H9 (cell line): ENCODE measurements at places on chromosomes 5 and 9. TPM values are rescaled to one million over a fixed set of nuclear protein-coding genes. Genes with fewer than 3 reads are reported as not detected.
A peak's percentile ranks its signal among the peaks of the same experiment; 100 is the strongest.

DNA sequence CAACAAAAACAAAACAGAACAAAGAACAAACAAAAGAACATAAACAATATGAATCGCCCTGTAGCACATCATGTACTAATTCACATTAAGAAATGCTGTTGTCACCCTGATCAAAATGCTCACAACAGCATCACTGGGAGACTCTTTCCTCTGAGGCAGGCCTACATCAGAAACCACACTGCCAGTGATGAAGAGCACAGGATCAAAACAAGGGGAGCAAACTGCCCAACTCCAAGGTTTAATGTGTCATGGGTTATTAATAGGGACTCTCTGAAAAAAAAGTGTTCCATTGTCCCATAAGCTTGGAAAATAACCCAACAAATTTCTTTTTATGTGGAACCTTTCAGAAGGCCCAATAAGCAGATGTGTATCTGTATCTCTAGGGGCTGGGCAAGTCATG, 74.2 kb downstream of the PTPN3 start:
- H3K36me3 ChIP-seq, result no peaks in the 10 kb centered on the region
- no peak for DNase-seq
- H3K27me3 ChIP-seq, result no peaks in the 10 kb centered on the region
- no peak overlapping the region for H3K4me3 ChIP-seq
- H3K27ac ChIP-seq, result no peak overlapping the region
- H3K4me1 ChIP-seq, result no peaks in the 10 kb centered on the region

DNA sequence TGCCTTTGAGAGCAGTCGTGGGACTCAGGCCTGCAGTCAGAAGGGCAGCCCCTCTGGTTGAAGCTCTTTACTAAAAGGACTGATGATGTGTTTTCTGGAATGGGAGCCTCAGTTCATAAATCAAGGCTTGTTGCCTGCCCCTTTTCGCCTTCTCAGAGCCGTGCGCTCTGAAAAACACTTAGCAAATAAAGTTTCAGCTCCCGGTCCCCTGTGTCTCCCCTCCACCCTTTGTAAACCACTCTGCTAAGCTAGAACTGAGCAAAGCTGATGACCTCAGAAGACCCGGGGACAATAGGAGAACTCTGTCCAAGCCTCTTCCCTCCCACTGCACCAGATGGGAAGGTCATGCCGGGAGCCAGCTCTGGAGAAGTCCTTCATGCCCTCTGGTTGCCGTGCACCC, 39.3 kb upstream of the ADRA1B start:
- no peaks in the 10 kb centered on the region for H3K4me1 ChIP-seq
- no peak overlapping the region for H3K4me3 ChIP-seq
- H3K27me3 ChIP-seq, result no peaks in the 10 kb centered on the region
- no peak overlapping the region for H3K27ac ChIP-seq
- no peaks in the 10 kb centered on the region for H3K36me3 ChIP-seq

DNA sequence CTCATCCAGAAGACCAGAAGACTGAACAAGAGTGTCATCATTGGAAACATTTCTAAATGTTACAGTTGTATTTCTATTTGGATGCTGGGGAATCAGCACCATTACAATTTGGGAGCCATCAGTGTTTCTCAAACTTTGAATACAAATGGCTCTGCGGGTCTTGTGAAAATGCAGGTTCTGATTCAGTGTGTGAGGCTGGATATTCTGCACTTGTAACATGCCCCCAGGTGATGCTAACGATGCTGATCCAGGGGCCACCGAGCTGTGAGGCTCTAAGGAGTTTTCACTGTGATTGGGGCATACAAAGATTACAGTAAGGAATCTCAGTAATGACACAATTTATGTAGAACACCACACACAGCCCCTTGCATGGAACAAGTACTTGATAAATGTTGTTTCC, 167.7 kb downstream of the ACTL7B start:
- no peaks in the 10 kb centered on the region for H3K27me3 ChIP-seq
- no peak overlapping the region for H3K27ac ChIP-seq
- DNase-seq, result no peak
- no peak overlapping the region for H3K4me3 ChIP-seq
- H3K4me1 ChIP-seq, result no peaks in the 10 kb centered on the region

DNA sequence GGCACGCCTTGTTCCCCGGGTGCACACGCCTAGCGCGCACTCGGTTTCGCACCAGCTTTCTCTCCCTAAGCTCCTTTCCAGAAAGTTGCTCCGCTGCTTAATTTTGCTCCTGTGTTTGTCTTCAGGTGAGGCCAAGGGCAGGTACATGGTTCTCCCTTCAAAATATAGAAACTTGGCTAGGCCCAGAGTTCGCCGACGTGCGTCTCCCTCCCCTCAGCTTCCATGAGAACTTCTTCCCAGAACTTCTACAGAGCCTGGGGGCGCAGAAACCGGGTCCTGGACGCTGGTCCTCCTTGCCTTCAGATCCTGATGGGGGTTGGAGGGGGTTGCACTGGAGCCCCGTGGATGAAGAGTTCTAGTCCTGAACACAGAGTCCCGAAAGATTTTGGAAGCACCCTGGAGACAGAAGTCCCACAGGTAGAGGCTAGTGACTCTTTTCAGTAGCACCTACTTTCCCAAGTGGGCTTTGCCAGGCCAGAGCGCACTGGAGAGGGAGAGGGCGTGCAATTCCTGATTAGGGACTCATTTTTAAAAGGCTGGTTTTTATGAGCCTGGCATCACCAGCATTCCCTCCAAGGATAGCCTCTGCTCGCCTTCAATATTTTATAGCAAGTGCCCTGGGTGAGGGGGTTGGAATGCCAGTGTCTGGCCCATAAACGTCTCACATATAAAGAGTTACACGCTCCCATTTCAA, 128.4 kb downstream of the TMEM174 start:
- H3K4me3 ChIP-seq, result peak overlapping the region; percentile 72
- peaks cover 85% of the 10 kb centered on the region for H3K27me3 ChIP-seq
- H3K36me3 ChIP-seq, result no peaks in the 10 kb centered on the region; the same call in 2 of the 3 replicates
- no peaks in the 10 kb centered on the region for H3K4me1 ChIP-seq

NRARP gene
- 22.8 and 23.8 TPM in 2 replicates for total RNA-seq

LCN9 gene
- total RNA-seq, result 0.52 and 0.72 TPM in 2 replicates

DNA sequence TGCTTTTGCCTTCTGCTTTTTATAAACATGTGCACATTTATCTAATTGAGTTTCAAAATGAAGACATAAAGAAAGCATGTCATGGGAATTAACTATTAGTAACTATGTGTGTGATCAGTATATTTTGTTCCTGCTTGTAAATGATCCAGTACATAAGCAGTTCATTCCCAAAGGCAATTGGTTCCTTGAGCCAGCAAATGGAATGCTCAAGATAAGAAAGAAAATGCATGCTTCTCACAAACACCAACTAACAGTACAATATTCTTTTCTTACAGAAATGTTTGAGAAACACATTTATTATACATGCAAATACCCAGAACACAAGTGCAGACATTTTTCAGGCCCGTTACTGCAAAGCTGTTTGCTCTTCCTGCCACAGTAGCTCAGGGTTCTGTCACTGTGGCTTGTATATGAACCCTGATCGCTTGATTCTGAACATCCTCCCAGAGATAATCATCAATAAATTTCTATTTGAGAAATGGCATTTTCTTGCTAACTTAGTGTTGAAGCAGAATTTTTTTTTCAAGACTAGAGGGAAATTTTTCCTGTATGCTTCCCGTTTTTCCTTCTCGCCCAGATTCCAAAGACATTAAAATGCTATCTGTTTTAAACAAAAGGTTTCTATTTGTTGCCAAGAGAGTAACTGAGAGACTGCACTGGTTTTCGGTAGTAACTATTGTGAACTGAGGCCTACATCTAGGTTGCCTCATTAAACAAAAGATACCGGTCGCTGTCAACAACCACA, 1.9 kb downstream of the GNAQ start:
- H3K4me3 ChIP-seq, result peak overlapping the region; percentile 86
- no peak overlapping the region for H3K27ac ChIP-seq
- no peaks in the 10 kb centered on the region for H3K27me3 ChIP-seq
- no peaks in the 10 kb centered on the region; the same call in 2 of the 3 replicates for H3K36me3 ChIP-seq
- H3K4me1 ChIP-seq, result peaks cover 7% of the 10 kb centered on the region

GRCh38 chr9:127336506-127337352, 60.2 kb upstream of the SLC2A8 start:
- no peak overlapping the region for H3K4me3 ChIP-seq
- H3K27me3 ChIP-seq, result no peaks in the 10 kb centered on the region
- DNase-seq, result no peak
- H3K27ac ChIP-seq, result no peak overlapping the region

DNA sequence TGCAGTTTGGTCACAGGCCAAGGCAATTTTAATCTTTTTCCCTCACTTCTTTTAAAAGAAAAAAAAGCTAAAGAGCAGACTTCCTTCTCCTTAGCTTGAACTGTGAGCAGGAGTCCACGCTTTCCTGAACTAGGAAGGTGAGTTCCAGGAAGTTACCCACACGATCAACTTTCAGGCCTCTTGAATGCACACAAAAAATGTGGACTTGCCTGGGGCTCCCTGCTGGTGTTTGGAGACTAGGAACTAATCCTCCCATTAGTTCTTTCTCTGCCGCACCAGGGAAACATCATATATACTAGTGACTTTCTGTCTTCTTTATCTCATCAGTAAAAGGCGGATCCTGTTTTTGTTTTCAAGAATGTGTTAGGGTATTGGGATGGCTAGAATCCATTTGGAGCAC, 240.0 kb downstream of the GOLPH3 start:
- peaks cover 3% of the 10 kb centered on the region; the same call in 1 of the 2 replicates for H3K4me1 ChIP-seq
- no peak overlapping the region for H3K4me3 ChIP-seq
- no peaks in the 10 kb centered on the region for H3K36me3 ChIP-seq
- DNase-seq, result no peak
- no peaks in the 10 kb centered on the region for H3K27me3 ChIP-seq

TSSK1B gene
- 0.17 TPM in 1 of 2 replicates, not detected in the other for total RNA-seq

GRCh38 chr5:14742498-14742897, 78.0 kb downstream of the OTULIN start:
- peaks cover 5% of the 10 kb centered on the region; the same call in 1 of the 2 replicates for H3K4me1 ChIP-seq
- H3K27ac ChIP-seq, result no peak overlapping the region
- no peaks in the 10 kb centered on the region; the same call in 2 of the 3 replicates for H3K36me3 ChIP-seq
- DNase-seq, result no peak
- H3K27me3 ChIP-seq, result no peaks in the 10 kb centered on the region
- H3K4me3 ChIP-seq, result no peak overlapping the region
